ENCODE measurements at places on chromosomes 1 and 21.
A peak's percentile ranks its signal among the peaks of the same experiment; 100 is the strongest.

DNA sequence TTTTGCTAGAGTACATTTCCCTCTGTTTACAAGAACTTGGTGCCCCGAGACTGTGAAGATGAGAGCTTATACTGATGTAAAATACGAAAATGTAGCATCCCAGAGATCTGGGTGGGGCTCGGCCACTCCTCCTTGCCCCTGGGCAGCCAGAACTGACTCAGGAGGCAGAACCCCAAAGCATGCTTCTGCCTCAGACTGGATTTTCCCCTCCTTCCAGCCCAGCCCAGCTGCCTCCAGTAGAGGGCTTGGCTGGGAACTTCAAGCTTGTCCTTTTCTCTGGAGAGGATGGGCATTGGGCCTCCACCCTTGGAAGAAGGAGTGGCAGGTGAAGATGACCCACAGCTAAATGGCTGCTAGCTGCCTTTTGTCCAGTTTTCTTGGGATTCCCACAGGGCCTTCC is 24.3 kb upstream of the BTG2 start:
- no peak for DNase-seq

DNA sequence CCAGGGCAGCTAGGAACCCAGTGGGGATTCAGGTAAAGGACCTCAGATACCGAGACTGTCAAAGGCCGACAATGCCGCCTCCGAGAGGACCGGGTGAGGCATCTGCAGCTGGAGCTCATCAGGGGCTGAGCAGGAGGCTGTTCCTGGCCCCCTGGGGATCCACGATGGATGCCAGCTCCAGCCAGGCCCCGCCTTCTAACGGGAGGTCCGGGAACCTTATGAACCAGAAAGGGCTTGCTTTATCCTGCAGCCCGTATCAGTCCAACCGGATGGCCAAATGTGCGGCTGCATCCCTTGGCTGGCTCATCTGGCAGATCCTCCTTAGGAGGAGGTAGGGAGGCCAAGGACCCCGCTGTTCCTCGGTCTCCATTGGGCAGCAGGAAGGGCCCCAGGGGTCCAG is 32.0 kb downstream of the SLC45A1 start:
- no peak for DNase-seq

DNA sequence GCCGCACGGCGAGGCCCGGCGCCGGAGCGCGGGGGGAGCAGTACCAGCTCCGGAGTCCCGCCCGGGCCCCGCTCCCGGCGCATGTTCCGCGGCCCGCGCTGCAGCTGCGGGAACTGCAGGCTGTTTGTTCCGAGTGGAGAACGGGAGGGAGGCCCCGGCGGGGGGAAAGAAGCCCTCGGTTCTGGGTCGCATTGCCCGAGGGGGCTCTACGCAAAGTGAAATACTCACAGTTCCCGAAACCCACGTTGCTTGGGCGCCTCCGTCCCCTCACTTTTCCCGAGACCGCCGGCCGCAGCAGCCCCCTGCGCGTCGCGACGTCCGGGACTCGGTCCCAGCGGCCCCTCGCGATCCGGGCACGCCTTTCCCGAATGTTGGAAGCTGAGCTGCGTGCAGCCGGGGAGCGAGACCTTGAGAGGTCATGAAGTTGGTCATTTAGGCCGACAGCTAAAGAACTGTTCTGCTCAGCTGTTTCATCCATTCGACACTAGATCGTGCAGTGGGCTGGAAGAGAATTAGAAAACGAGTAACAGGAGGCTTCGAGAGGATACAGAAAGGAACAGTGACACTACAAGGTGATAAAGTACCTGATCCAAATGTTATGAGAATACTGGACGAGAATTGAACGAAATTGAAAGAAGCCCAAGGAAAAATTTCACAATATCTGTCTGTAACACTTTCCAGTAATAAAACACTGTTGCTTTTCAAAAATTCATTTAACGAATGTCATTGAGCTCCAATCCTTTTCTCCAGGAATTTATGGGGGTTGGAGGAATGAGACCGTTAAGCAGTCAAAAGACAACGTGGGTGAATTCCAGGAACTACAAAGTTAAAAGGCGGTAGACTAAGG is 657 bp upstream of the LIN9 start:
- DNase-seq = peak; percentile 30

DNA sequence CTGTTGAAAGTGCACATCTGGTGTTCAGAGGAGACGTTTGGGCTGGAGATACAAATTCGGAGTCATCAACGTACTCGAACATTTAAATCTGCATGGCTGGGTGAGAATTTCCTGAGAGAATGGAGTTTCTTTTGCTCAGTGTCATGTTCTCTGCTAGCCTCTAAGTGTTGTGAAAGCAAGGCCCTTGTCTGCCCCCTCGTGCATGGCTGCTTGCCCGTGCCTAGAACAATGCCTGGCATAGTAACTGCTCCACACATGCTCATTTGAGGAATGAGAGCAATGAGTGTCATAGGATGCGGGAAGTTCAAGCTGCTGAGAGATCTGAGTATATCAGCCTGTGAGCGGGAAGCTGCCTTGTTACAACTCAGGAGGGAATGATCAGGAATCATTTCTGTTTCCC is 171.1 kb upstream of the CSF3R start:
- no peak for DNase-seq

- DNase-seq = peak; percentile 28
Observed at GRCh38 chr1:226637147-226637935, 88.8 kb downstream of the STUM start.

DNA sequence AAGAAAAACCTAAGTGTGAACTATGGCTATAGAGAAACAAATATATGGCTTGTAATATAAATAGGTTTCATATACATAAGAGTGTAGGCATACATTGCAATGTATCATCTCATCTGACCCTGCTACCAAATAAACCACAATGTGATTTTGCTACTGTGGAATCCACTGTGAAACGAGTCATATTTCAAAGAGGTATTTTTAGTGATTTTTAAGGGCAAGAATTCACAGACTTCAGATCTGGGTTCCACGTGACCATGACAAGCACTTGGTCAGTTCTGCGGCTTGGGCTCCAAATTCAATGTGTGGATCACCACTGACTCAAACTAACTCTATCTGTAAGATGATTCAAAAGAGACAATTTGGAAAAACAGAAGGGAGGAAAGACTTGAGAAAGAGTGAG is 147.0 kb upstream of the ERG start:
- no peak for DNase-seq

GRCh38 chr1:9874959-9875635 is 35.0 kb downstream of the CTNNBIP1 start:
- DNase-seq = peak; percentile 83

DNA sequence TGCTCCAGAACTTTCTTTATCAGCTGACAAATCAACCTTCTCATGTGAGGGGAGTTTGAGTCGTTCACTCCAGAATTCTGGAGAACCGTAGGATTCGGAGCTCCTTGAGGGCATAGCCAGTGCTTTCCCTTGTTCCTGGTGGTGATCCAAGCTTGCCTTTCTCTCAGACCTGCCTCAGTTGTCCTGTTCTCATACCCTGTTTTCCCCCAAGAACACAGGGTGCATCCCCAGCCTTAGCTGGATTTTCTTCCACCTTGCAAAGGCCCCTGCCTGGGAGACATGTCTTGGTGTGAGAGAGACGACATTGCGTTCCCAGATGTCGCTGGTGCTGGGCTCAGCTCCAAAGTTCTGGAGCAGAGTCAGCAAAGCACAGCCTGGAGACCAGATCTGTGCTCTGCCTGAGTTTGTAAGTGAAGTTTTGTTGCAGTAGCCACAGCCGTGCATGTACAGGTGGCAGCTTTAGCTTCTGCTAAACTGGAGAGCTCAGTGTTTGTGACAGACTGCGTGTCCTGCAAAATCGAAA is 40.0 kb downstream of the ABCG1 start:
- no peak for DNase-seq

DNA sequence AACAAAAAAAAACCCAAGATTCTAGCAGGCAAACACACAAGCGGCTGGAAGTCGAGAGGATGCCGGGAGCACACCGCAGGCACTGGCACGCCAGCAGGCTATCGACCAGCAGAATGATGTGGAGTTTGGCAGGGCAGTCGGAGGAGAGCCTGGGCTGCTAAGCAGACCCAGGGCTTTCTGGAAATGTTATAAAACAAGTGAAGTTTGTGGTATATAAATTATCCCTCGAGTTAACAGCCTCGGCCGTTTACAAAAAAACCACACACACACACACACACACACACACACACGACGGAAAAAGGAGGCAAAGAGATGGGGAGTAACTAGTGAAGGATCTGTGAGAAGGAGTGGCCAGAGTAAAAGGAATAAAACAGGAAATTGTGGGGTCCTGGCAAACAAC is 87.2 kb upstream of the IVNS1ABP start:
- DNase-seq = peak; percentile 31

GRCh38 chr1:235011599-235012435 is 116.8 kb downstream of the TOMM20 start:
- DNase-seq = peak; percentile 35

DNA sequence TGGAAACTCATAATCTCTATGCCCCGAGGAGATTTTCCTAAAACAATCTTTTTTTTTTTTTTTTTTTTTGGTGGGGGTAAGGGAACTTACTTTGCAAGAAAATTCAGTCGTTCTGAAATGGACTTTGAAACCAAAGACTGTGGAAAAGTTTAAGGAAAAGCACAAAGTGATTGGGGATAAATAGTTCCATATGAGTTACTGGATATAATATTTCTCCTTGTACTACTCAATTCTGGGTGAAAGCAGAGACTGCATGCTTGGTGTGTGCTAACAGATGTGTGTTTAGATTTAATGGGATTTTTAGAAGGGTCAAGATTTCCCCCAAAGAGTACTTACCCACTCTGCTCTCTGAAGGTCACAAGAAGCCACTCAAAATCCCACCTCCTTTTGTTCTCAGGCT is 204.9 kb upstream of the USP24 start:
- DNase-seq = no peak

DNA sequence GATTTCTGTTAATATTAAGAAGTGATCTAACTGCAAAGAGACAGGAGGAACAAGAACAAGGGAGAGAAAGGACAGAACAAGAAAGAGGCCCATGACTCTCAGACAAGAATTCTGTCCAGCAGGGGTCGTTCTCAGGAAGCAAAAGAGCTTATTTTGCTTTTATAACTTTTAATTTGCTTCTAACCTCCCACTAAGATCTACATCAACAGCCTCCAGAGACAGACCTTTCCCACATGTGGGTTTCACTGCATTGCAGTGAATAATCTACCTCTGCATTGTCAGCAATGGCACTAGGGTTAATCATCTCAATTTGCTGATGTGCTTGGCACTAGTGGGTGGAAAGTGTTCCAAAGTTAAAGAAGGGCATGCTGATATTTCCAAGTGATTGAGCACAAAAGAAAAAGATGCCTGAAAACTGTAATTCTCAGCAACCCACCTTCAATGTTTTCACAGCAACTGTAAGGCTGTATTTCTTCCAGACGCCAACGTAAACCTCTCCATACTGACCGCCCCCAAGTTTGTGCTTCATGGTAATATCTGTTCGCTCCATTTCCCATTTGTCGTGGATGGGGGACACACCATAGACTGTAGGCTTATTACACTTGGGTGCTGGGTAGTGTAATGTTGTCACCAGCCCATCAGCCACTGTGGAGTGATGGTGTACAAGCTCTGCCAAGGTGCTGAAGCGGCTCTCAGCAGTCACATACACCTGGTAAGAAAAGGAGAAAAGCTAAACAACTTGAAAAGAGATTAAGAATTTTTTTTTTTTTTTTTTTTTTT is 39.5 kb downstream of the TOR3A start:
- peak; percentile 41 for DNase-seq

DNA sequence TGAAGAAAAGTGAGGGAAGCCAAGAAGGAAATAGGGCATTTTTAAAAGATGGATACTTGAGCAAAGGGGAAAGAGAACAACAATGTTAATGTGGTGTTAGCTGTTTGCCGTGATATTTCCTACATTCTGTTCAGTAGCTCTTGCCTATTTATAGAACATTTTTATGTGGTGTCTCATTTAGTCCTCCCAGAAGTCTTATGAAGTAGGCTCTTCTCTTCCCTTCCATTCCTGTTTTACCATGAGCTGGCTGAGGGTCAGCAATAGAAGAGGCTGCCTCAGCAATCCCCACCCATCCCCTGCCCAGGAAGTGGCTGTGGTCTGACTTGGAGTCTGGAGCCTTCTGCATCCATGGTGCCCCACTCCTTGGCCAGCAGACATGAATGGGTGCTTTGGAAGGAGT is 60.1 kb downstream of the KIAA0040 start:
- DNase-seq = no peak

DNA sequence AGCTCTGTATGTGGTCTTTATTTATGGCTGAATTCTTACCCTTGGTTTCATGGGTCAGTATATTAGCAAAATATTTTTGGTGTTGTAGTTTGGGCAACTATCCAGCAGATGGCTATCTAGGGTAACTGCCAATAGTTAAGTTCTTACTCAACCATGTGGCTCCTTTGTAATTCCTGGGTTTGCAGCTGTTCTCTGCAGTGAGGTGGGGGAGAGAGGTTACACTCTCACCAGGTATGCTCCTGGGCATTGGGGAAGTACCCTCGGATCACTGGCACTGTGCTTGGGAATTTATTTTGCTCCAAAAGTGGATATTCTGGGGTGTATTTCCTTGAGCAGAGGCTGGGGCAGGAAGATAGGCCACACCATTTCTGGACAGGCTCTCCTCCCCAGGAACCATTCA is 436.7 kb upstream of the TMPRSS15 start:
- peak; percentile 13 for DNase-seq

DNA sequence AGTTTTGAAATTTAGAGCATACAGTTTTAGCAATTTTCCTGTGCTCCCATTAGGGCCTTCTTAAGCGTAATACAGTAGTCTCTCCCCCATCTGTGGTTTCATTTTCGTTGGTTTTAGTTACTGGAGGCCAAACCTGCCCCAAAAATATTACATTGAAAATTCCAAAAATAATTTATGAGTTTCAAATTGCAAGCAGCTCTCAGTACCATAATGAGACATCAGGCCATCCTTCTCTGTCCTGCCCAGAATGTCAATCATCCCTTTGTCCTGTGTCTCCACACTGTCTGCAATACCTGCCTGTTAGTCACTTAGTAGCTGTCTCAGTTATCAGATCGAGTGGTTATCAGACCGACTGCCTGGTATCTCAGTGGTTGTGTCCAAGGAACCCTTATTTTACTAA is 45.4 kb downstream of the ADSS2 start:
- no peak for DNase-seq

DNA sequence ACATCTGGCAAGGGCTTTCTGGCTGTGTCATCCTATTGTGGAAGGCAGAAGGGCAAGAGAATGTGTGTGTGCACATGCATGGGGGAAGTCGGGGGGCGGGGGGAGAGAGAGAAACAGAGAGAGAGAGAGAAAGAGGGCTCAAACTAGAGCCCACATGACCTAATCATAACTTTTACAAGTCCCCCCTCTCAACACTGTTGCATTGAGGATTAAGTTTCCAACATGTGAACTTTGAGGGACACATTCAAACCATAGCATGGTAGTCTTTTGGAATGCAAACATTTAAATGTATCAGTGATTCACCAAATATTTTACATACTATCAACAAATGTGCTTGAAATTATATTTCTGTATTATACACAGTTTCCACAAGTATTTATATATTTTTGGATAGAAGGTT is 655.4 kb upstream of the B3GALT2 start:
- DNase-seq = no peak

GRCh38 chr1:19975423-19976193 is 3.8 kb downstream of the PLA2G2A start:
- no peak for DNase-seq

- no peak for DNase-seq
Observed at GRCh38 chr1:116379674-116380498, 6.8 kb downstream of the ATP1A1 start.
